Central memory CD8-positive, alpha-beta T cell (primary cell): ENCODE measurements at places on chromosomes 16 and 17.

- no peak for DNase-seq
Observed at GRCh38 chr16:85673529-85674417, 15.0 kb downstream of the GINS2 start.

GRCh38 chr16:55710466-55710865 lies 54.7 kb downstream of the SLC6A2 start:
- no peak for DNase-seq

DNA sequence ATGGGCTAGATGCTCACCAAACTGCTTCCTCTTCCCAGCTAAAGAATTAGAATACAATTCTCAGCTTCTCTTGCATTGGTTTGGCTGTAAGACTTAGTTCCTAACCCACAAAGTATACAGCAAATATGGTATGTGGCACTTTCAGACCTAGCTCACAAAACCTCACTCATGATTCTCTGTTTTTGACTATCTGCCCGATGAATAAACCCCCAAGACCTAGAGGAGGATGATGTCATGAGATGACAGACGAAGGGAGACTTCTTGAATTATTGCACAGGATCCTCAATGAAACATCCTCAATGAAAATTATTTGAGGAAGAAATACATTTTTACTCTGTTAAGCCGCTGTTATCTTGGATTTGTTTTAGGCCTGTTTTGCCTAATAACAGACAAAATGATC lies 14.3 kb downstream of the CNOT1 start:
- DNase-seq, result no peak

DNA sequence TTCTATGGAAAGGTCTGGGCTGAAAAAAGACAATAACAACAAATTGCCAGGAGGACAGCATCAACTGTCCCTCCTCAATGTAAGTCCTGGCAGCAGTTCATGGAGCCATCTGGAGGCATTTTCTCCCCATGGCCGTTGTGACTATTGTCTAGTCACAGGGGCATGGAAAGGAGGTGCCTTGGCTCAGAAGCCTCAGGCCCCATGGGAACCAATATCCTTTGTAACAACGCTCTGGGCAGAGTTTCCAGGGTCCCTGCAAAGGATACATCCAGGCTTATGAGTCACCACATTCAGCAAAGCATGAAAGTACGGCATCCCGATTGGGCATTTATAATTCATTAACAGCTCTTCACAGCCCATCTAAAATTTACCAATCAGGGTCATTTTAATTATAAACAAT lies 85.2 kb downstream of the GLG1 start:
- no peak for DNase-seq

- DNase-seq, result no peak
Observed at GRCh38 chr17:55745258-55745657, 5.6 kb upstream of the PCTP start.
